ENCODE measurements at places on chromosomes 2 and 18.

- no peak for DNase-seq
Measured at GRCh38 chr2:60569680-60570111, 16.2 kb upstream of the BCL11A start.

- no peak for DNase-seq
Measured at GRCh38 chr2:50611351-50611871, 420.5 kb downstream of the NRXN1 start.

DNA sequence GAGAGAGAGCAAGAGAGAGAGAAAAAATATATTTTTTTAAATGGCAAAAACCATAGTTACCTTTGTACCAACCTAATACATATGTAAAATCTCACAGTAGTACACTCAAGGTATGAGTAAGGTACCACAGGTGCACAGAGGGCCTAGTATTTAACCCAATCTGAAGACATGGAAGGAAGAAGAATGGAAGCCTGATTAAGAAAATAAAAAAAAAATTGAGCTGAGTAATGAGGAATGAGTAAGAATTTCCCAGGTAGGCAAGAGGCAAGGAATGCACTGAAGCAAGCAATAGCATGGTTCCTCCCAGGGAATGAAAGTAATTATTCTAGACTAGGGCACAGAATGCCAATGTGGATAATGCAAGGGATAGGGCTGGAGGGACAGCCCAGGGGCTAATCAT lies 294.2 kb downstream of the FIGN start:
- no peak for DNase-seq

- DNase-seq = no peak
Measured at GRCh38 chr2:52036024-52036423, 1004.1 kb upstream of the NRXN1 start.
